Cardiac septum (tissue), 1 donor: ENCODE measurements at places on chromosomes 11 and 22. TPM values are rescaled to one million over a fixed set of nuclear protein-coding genes. Genes with fewer than 3 reads are reported as not detected.

DNA sequence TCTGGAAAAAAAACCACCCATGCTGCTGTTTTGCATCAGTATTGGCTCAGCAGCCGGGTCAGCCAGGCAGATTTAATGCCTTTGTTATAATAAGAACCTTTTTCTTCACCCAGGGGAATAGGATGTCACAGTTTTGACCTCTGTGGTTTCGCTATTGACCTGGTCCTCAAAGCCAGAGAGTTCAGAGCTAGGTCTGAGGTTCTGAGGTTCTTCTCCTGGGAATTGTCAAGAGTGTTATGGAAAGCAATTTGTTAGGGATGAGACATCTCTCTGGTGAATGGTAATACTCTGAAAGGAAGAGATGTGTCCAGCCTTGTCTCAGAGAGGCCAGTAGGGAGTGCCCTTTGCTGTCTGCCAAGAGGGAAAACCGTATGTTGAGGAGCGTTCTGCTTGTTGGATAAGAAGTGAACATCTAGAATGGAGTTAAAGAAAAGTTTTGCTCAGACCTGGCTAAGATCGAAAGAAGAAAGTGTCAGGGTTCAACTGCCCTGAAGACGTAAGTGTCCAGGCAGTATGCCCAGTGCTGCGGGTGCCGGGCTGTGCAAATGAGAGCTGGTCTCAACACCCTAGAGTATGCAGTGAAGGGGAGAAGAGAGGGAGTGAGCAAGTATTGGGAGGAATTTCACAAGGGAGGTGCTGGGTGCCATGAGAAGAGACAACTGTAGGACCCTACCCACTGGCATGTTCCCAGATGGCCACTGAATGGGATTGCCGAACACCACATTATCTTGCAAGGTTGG is 150.9 kb upstream of the TTC12 start:
- no peak for DNase-seq

GRCh38 chr22:46604306-46604690 is 15.9 kb upstream of the GRAMD4 start:
- no peak for DNase-seq

DNA sequence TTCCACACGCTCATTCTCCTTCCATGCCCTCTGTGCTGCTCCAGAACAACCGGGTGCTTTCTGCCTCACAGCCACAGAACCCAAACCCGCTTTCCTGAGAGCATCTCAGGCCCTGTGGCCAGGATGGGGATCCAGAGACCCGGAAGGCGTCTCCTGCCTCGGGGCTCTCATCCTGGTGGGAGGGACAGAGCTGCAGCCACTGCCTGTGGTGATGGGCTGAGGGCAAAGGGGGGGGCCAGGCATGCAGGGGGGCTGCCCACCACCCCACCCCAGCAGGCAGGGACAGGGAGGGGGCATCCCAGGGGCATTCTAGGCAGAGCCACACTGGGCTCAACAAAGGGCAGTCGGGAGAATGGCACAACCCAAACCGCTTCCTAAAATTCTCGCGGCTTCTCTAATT is 41.4 kb downstream of the CERK start:
- no peak for DNase-seq

DNA sequence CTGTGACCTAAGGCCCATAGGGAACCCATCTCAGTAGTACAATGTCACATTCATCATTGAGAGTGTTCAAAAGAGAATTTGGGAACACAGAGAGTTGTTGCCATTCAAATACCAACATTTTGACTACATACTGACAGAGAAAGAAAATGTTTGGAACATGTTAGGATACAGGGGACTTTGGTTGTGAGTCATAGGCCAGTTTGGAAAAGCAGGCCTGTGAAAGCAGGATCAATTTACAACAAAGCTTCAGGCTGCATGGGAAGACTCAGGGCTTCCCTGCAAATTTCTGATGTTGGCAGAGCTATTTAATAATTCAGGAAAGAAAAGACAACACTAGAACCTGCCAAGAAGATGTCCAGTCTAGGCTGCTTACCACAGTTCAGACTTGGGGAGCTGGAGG is 374 bp downstream of the NLRP10 start:
- DNase-seq = no peak

- peak; percentile 17 for DNase-seq
These were observed 14.4 kb downstream of the TUB start for GRCh38 chr11:8095371-8095770.

DNA sequence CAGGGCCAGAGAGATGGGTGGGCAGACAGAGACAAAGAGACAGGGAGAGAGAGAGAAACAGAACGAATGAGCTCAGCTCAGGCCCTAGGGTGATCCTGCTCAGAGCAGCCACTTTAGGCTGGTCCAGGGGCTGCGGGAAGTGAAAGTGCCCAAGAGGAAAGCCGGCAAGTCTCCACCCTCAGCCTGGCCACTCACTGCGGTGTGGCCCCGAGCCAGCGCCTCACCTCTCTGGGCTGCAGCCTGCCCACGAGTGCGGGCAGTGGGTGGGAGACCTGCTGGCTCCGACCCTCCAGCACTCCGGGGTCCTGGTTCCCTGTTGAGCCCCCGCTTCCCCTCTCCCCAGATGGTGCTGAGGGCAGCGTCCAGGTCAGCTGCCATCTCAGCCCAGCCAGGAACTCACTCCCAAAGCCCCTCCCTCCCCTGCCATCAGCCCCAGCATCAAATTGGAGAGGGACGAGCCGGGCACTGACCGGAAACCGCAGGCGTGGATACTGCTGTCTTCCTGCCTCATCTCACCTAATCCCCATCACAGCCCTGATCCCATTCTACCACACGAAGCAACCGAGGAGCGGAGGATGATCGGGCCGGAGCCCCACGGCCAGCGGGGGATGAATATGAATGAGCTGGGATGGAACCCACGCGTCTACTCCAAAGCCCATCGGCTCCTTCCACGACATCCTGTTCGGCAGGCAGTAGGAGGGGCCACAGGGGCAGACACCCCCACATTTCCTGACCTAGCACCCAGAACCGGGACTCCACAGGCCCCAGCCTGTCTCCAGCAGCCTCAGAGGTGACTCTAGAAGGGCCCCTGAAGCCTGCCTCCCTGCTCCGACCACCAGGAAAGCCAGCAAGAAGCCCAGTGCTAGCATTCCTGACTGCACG is 16.9 kb downstream of the ELFN2 start:
- no peak for DNase-seq

DNA sequence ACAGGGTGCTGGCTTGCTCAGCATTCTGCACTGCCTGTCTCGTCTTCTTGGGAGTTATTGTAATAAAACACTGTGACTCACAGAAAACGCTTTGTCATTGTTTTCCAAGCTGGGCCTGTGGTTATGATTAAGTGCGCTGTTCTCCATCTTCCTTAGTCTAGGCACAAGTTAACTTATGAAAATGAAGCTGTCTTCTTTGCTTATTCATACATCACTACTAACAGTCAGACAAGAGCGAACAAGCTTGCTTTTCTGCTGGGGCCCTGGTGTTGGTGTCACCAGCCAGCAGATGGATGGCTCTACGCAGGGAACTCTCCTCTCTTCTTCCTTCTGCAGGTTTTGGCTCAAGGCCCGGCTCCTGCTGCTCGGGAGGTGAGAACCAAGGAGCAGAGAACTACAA is 380.1 kb upstream of the SYN3 start:
- DNase-seq = no peak

DNA sequence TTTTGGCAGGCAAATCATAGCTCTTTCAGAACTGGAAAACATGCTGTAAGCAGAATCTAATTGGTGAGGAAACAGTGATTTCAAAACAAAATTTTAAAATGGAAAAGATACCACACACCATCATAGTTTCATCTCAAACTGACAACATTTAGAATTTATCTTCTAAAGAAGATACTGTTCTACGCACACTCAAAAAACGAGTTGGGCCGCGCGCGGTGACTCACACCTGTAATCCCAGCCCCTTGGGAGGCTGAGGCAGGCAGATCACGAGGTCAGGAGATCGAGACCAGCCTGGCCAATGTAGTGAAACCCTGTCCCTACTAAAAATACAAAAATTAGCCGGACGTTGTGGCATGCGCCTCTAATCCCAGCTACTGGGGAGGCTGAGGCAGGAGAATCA is 44.2 kb upstream of the ADSL start:
- DNase-seq = no peak

DNA sequence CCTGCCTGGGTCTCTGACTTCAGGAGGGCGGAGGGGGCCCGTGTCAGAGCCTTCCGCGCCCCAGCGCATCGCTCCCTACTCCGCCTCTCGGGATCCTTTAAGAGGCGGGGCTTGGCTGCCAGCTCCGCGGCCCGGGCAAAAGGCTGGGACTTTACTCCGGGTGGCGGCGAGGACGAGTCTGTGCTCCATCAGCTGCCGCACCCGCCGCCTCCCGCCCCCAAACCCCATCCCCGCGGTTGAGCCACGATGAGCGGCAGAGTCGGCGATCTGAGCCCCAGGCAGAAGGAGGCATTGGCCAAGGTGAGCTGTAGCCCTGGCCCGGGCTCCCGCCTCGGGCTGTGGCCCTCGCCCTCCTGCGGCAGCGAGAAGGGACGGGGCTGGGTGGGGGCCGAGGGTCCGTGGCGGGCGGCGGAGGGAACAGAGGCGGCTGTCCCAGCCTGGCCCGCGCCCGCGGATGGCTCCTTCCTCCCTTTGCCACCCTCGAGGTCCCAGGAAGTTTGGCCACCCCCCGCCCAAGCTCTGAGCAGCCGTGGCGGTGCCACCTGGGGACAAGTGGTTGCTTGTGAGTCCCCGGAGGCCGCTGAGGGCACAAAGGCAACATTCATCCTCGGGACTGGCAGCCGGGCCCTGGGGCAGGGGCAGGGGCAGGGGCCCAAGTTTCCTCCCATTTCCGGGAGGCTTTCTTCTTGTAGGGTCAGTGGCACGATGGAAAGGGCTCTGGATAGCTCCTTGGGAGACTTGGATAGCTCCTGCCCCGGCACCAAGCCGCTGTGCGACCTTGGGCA is at the start of gene SEC14L2:
Gene SEC14L2 (plus strand): TSS at position 148 of the 785 bp plus-strand sequence. CDS start 99 bp downstream, at position 247.
- DNase-seq = peak; percentile 79

GRCh38 chr22:30185549-30185948 is 61.0 kb downstream of the LIF start:
- no peak for DNase-seq

DNA sequence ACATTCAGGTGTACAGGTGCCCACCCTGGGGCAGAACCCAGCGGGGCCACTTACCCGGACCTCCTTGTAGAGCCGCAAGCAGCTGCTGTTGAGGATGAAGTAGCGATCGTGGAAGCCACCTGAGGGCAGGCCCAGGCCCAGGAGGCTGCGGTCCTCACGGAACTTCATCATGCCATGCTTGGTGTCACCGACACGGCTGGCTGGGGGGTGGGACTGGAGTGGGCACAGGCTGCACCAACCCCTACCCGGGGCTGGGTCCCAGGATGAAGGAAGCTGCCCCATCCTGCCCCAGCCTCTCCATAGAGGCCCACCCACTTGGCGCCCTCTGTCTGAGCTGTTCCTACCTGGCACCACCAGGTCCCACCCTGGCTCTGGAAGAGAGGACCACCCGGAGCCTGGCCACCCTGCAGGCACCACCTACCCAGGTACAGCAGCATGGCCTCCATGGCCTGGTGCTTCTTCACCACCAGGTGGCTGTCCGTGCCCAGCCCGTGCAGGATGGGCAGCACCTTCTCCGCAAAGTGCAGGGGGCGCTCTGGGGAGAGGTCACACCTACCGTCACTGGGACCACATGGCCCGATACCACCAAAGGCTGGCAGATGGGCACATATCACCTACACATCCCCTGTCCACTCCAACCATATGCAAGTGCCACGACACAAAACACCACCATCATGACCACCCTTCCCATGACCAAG is 19.2 kb upstream of the PDE2A start:
- DNase-seq = no peak

DNA sequence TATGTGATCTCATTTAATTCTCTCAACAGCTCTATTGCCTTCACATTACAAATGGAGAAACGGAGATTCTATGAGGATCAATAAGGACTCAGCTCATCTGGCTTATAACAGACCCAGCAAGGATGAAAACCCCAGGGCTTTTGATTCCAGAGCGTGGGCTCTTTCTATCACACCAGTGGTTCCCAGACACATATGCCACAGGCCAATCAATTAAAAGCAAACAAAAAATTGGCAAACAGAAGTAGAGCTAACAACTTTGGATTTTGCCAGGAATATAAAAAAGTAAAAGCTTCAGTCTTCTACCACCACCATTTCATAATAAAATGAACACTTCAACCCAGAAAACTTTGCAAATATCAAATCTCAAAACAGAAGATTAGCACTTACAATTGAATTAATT is 71.1 kb upstream of the FAT3 start:
- DNase-seq = no peak

DNA sequence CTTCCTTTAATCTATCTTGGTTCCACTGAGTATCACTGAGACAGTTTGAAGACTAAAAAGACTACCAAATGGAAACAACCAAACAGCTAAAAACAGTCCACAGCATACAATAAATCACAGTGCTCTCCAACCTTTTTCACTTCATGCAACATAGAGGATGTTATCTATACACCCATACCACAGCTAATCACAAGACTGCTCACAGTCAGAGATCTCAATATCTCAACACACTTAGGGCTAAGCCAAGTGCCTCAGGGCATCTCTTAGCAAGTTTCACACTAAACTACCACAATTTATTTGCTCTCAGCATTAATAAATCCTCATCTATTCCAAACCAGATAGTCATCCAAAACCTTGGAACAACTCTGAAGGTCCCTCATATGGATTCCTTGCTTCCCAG is 129.4 kb downstream of the SBF2 start:
- no peak for DNase-seq

- DNase-seq = no peak
These were observed 64.2 kb upstream of the BLID start for GRCh38 chr11:122179961-122180834.

GRCh38 chr11:73273222-73273895 is 1.2 kb downstream of the P2RY6 start:
- peak; percentile 71 for DNase-seq

GRCh38 chr22:37709445-37709765 is 12.6 kb downstream of the TRIOBP start:
- no peak for DNase-seq

GRCh38 chr11:2223153-2223794 is 47.1 kb downstream of the ASCL2 start:
- no peak for DNase-seq

The FANCF gene
- 6.1 TPM for total RNA-seq

The ACCSL gene
- total RNA-seq = not detected

The CREBZF gene
- 19.4 TPM for total RNA-seq

The KCNK4 gene
- not detected for total RNA-seq

The KDM4E gene
- not detected for total RNA-seq

The DDX6 gene
- total RNA-seq = 118 TPM
